ENCODE measurements at places on chromosomes 11 and 22. TPM values are rescaled to one million over a fixed set of nuclear protein-coding genes. Genes with fewer than 3 reads are reported as not detected.
A peak's percentile ranks its signal among the peaks of the same experiment; 100 is the strongest.

PRSS23 gene
- total RNA-seq = not detected

CABP4 gene
- 2.9 TPM for total RNA-seq

BRSK2 gene
- total RNA-seq = 1.3 TPM

TRPM5 gene
- total RNA-seq = 0.69 TPM

PRR5L gene
- 1.2 TPM for total RNA-seq

EXPH5 gene
- total RNA-seq = 8.6 TPM

SCUBE1 gene
- total RNA-seq = not detected

CBLIF gene
- not detected for total RNA-seq

INPP5J gene
- 0.33 TPM for total RNA-seq

MYOD1 gene
- not detected for total RNA-seq

CRELD2 gene
- 28.0 TPM for total RNA-seq

PSMC3 gene
- 58.4 TPM for total RNA-seq

CCDC116 gene
- total RNA-seq = 0.34 TPM

FAT3 gene
- total RNA-seq = not detected

NXPE1 gene
- not detected for total RNA-seq

MUC5B gene
- not detected for total RNA-seq

- no peak for DNase-seq
Observed at GRCh38 chr11:127632976-127633680, 632.6 kb upstream of the KIRREL3 start.

DNA sequence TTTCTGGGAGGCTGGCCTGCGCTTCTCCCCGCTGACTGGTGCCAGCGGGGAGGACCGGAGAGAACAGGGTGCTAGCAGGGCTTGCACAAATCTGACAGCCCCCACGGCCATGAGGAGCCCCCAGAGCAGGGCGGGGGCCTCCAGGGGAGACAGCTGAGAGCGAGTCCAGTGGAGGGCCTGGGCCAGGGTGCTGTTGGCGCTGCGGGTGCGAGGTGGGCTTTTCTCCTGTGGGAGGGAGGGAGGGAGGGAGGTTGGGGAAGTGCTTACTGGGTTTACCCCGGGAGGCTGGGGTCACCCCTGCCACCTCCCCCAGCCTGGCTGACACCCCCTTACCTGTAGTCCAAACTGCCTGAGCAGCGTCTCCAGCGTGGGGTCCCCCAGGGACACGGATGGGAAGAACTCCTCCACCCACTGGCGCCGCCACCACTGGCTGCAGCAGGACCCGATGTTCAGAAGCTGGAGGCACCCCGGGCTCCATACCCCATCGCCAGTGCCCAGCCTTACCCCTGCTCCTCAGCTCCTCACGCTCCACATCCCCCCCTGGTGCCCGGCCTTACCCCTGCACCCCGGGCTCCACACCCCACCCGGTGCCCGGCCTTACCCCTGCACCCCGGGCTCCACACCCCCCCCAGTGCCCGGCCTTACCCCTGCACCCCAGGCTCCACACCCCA is 3.9 kb downstream of the LMF2 start:
- DNase-seq = no peak

- peak; percentile 2 for DNase-seq
Observed at GRCh38 chr11:1228921-1229451, 6.1 kb downstream of the MUC5B start.

GRCh38 chr11:9070749-9071491 is 20.5 kb downstream of the SCUBE2 start:
- no peak for DNase-seq

DNA sequence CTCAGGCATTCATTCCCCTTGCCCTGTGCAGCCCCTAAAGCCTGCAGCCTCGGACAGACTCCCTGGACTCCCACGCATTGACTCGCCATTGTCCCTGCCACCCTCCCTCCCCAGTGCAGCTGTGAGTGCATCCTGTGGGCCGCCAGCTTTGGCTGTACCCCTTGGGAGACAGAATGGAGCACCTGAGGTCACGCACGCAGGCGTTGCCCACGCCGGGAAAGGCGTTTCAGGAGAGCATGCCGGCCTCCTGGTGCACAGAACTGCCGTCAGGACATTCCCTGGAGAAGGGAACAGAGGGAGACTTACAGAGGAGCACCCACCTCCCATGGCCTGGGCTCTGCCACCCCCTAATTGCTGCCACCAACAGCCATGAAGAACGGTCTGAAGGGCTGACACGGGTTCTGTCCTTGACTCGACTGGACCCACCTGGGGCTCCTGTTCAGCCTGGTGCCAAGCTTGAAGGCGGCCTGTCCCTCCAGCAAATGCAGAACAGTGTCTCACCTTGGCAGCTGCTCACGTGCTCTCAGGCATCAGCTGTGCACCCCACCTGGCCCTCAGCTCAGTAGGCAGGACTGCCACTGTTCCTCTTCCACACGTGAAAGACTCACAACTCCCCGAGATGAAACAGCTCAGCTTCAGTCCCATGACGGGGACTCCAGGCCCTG is 503.8 kb downstream of the BRD1 start:
- DNase-seq = no peak

DNA sequence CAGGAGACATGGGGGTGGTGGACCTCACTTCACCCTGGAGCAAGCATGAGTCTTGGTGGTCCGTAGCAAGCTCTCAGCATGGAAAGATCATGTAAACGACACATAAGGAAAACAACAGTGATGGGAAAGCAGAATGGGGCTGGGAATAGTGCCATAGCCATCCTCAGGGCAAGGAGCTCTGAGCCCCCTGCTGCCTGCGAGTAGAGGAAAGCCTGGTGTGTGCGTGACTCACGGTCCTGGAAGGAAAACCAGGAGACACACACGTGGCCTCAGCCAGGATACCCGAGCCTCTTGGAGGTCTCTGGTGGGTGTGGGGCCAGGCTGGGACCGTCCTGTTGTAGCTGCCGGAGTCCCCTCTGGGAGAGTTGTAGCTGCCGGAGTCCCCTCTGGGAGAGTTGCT is 12.4 kb downstream of the SHANK3 start:
- no peak for DNase-seq

DNA sequence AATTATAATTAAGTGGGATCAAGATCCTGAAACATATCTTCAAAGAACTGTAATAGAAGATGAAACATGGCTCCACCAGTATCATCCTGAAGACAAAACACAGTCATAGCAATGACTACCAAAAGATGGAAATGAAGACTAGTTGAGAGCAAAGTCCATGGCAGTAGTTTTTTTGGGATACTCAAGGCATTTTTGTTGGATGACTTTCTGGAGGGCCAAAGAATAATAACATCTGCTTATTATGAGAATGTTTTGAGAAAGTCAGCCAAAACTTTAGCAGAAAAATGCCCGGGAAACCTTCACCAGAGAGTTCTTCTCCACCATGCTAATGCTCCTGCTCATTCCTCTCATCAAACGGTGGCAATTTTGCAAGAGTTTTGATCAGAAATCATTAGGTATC is 809.4 kb upstream of the RAG2 start:
- no peak for DNase-seq

DNA sequence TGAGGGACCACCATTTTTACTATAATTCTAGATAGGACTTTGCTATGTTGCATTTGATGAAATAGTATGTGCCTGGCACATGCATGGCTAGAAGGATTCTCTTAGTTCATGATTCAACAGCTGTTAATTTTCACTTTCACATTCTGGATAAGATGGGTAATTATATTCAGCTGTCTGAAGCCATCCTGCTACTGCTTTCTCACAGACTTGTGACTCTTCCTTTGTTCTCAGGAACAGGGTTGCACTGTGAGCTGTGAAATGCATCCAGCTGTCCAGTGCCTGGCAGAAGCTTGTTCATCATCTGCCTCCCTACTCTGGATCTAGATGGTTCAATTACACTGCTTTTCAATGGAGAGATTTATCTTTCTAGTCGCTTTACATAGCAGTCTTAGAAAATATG is 610.1 kb upstream of the ANO5 start:
- no peak for DNase-seq

DNA sequence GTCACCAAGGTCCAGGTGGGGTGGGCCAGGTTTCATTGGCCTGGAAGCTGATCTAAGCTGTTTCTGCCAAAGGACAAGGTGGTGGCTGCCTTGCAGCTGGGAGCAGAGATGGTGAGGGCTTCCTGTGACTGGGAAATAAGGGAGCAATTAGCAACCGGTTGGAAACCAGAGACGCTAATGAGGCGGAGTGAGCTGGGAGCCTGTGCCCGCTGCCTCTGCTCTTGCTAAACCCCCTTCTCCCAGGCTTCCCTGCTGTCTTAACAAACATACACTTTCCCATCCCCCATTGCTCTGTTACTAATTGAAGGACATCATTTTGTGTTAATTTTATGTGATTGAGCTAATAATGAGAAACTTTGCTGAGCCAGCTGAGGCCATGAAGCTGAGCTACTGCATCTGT is 121.8 kb downstream of the INSC start:
- no peak for DNase-seq

DNA sequence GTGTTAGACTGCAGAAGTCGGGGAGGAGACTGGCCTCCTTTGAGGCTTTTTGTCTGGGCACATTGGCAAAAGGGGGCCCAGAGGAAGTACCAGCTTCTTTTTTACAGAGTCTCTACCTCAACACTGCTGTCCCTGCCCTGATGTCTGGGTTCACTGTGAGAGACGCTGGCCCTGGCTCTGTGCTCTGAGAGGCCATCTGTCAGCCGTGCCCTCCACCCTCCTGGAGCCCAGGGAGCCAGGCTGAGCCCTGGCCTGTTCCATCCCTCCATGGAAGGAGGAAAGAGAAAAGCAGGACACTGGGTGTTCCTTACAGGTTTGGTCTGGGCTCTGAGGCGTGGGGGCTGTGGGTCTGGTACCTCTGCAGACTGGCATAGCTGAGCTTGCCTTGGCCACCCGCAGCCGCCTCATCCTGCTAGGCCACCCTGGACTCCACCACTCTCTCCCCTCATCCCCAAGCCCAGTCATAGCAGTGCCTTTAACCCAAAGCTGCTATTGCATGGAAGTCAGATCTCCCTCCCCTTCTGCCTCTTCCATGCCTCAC is 105.5 kb upstream of the PARVA start:
- no peak for DNase-seq

DNA sequence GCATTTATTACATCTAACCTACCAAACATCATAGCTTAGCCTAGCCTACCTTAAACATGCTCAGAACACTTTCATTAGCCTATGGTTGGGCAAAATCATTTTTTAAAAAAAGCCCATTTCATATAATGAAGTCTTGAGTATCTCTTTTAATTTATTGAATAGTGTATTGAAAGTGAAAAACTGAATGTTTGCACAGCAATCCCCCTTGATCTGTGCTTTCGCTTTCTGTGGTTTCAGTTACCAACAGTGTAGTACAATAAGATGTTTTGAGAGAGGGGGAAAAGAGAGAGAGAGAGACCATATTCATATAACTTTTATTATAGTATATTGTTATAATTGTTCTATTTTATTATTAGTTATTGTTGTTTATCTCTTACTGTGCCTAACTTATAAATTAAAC is 8.4 kb upstream of the MAP6 start:
- DNase-seq = no peak

DNA sequence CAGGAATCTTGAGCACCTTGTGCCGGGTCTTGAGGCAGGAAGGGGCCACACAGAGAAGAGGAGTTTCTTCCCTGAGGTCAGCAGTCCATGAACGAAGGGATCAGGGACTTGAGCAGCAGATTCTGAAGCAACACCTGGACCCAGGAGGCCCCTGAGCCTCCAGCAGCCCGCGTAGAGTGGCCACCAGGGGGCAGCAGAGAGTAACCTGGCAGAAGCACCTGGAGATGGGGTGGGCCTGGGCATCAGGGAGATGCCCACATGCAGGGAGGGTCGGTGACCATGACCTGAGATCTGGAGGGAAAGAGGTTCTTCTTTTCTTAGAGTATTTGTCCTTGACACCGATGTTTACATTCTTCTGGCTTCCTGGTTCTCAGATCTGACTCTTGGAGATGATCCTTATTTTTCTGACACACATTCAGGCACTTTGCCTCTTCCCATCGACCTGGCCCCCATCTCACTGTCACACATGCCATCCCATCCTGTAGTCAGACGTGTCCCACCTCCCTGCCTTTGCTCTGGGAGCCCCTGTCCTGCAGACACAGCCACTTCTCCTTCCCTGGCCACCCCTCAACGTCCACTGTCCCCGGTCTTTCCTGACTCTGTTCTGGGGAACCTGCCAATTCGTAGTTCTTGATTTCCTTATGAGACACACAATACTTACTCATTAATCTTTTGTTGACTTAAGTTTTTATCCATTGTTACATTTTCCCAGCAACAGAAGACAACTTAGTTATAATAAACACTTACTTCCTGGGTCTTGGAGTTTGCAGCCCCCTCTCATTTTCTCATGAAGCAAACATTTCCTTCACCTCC is 66.5 kb downstream of the GGTLC2 start:
- DNase-seq = peak; percentile 51

GRCh38 chr11:686451-687243 is 8.4 kb downstream of the DEAF1 start:
- DNase-seq = no peak

DNA sequence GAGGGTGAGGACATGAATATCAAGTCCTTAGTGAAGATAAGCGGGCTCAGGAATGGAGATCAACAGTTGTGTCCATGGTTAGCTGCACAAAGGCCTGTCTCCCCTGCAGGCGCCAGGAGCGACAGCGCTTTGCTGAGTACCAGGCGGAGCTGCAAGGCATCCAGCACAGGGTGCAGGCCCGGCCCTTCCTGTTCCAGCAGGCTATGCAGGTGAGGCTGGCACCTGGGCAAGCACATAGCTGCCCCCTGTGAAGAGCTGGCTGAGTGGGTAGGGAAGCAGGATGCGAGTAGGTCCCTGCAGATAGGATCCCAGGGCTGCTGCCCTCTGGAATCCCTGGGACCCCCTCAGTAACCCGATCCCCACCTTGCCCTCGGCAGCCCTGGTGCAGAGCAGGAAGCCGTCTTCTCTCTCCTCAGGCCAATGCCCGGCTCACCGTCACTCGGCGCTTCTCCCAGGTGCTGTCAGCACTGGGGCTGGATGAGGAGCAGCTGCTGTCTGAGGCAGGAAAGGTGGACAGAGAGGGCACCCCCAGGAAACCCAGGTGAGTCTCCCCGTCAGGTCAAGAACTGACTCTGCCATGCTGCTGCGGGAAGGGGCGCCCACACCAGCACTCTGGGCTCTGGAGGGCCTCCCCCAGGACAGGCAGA is 2.6 kb upstream of the SART1 start:
- no peak for DNase-seq

DNA sequence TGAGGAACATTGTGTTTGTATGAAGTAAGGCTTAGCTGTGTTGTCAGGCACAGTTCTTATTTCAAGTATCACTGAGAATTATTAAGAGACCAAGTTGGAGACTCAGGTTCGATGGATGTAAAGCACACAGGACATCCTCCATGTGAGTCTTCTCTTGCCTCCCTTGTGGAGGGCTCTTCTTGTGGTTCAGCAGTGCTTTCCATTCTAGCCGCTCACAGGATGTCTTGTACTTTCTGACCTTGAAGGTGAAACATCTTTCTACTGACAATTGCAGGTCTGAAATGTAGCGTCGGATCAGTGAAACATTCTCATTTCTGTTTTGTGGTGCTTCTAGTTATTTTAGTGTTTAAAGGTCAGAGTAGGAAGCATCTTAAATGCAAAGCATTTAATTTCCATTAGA is 154.6 kb downstream of the HIPK3 start:
- DNase-seq = no peak

DNA sequence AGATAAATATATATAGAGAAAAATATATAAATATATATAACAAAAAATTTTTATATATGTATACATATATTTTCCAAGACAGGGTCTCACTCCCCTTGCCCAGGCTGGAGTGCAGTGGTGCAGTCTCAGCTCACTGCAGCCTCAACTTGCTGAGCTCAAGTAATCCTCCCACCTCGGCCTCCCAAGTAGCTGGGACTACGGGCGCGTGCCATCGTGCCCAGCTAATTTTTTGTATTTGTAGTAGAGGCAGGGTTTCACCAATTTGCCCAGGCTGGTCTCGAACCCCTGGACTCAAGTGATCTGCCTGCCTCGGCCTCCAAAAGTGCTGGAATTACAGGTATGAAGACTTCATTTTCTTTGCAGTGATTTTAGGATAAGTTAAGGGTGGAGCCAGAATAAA is 38.9 kb upstream of the SEPTIN5 start:
- DNase-seq = no peak

GRCh38 chr22:36948273-36949225 is 35.1 kb downstream of the CSF2RB start:
- DNase-seq = no peak
